ENCODE measurements at places on chromosomes 16 and 17.

- no peak for DNase-seq
These were observed 394.7 kb downstream of the SEC14L1 start for GRCh38 chr17:77535435-77535834.

DNA sequence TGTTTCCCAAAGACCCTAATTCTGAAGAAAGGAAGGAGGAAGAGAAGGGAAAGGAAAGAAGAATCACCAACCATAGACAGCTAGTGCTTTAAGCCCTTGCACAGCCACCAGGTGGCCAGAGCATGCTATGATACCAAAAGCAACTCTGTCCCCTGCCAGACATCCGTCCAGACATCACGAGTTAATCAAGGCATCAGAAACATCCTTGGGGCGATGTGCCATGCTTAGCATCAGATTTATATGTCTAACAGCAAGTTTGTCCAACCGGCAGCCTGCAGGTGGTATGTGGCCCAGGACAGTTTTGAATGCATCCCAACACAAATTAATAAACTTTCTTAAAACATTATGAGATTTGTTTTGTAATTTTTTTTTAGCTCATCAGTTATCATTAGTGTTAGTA lies 2.9 kb upstream of the CRYBA1 start:
- DNase-seq = no peak

DNA sequence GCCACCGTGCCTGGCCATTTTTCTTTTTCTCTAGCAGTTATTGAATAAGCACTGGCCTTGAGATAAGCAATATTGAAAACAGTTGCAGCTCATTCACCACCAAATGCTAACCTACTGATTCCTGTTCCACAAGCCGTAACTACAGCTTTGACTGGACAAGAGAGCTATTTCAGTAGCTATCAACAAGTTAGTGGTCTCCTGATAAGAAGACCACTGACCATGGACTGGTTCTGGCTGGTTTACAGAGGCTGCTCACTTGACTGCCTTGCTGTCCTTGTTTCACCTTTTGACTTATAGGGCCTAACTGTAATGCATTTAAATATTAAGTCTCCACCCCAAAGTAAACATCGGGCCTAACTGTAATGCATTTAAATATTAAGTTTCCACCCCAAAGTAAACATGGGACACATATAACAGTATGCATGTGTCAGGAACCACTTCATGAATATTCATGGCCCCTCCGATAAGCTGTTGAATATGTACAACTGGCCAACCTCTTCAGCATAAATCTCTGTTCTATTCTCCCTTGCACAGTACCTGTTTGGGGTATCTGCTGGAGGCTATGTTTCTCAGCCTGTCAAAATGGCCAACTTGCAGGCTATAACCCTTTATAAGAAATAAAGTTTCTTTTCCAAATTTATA lies 94.1 kb downstream of the USP32 start:
- no peak for DNase-seq

- no peak for DNase-seq
These were observed 4.6 kb downstream of the CFAP20 start for GRCh38 chr16:58124601-58124915.

DNA sequence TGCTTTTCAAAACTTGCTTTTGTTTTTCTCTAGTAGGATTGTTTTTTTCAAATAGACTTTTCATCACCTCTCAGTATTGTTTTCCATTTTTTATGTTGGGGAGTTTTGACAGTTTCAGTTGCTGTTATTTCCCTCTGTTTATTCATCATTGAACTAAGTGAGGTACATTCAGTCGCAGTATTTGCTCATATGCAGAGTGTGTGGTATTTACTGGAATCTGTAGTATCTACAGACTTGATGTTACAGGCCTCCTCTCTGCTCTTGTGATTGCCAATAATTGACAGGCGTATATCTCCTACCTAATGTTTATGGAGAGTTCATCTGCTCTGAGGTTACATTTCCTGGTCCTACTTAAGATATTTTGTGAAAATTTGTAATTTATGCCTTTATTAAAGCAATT lies 49.6 kb downstream of the COX10 start:
- DNase-seq = no peak

DNA sequence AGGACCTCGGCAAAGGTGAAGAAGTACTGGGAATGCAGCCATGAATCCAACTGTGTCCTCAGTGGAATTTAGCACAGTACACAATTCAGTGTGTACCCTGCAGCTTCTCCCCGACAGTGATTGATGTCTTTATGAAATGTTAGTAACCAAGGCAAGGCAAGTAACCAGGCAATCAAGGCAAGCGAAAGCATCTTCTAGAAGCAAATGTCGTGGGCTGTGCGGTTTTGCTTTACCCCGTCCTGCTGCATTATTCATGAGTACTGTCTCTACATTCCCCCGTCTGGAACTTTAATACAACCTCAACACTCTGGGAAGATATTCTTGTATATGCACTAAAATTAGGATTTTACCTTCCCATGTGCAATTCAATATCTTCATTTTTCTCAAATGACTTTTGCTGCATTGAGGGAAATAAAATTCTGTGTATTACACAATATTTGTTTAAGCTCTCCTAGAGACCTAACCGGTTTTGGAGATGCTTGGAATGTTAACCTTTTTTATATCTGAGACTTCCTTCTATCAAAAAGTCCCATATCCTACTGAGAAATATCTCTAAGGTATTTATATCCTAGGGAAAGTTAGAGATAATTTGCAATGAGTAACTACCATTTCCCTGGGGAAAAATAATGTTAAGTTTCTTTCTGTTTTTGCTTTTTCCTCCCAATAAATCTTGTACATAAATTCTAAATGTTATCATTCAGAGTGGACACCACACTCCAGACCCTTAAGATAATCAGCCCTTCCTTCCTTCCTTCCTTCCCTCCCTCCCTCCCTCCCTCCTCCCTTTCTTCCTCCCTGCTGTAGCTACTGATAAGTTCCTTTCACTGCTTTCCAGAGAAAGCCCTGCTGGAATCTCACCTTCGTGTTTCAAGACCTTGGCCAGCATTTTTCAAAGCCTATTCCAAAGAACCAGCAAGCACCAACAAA lies 51.9 kb upstream of the ADORA2B start:
- no peak for DNase-seq

DNA sequence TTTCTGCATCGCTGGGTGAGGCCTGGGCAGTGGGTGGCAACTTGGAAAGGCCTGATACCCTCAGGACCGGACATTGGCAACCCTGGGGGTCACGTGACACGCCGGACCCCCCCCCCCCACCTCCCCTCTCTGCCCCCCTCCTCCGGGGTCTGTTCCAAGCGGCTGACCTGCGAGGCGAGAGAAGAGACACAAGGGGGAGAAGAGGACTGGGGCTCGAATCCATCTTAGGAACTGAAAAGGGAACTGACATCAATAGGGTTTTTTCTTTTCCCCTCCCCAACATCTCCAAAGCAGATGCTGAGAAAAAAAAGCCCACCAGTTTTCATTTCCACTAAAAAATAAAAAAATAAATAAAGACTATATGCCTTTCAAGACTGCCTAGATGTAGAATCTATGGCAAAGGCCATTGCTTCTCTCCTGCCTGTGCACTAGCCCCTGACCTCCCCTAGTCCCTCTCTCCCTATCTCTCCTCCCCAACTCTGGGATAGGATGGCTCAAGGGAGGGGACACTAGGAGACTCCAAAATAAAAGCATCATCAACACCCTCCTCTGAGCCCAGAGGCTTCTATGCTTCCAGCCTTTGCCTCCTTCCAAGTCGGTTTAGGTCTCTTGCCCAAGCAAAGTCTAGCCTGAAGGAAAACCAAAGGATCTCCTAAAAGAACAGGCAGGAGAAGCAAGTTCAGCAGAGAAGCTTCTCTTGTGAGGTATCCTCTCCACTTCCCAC lies 7.7 kb upstream of the HOXB2 start:
- no peak for DNase-seq

GRCh38 chr16:10950393-10950792 lies 6.0 kb downstream of the CLEC16A start:
- no peak for DNase-seq

DNA sequence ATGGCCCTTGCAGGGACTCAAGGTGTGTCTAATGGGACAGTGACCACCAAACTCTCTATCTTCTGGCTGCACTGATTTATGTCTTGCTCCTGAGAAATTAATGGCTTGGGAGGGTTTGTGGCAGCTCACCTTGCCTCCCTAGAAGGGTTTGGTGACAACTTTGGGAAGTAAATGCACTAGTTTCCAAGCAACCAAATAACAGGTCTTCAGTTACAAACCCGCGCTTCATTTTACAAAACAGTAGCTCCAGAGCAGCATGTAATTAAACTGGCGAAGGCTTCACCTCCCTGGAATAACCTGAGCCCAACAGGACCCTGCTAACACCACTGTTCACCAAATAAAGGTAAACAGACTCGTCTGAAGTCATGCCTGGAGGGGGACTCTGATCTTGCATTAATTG lies 318.3 kb downstream of the SLC39A11 start:
- no peak for DNase-seq

DNA sequence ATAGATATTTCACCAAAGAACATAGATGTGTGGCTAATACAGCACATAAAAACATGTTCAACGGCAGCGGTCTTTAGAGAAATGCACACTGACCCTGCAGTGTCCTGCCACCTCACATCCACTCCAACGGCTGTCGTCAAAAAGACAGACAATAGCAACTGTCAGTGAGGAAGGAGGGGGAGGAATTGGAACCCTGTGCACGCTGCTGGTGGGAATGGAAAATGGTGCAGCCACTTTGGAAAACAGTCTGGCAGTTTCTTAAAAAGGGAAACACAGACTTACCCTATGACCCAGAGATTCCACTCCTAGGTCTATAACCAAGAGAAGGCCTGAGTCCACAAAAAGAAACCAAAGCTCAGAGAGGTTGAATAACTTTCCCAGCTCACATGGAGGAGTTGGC lies 7.7 kb downstream of the CEP295NL start:
- DNase-seq = no peak

GRCh38 chr16:29111421-29111820 lies 126.6 kb downstream of the LAT start:
- DNase-seq = no peak

GRCh38 chr16:19410435-19411171 lies 7.1 kb upstream of the TMC5 start:
- no peak for DNase-seq

DNA sequence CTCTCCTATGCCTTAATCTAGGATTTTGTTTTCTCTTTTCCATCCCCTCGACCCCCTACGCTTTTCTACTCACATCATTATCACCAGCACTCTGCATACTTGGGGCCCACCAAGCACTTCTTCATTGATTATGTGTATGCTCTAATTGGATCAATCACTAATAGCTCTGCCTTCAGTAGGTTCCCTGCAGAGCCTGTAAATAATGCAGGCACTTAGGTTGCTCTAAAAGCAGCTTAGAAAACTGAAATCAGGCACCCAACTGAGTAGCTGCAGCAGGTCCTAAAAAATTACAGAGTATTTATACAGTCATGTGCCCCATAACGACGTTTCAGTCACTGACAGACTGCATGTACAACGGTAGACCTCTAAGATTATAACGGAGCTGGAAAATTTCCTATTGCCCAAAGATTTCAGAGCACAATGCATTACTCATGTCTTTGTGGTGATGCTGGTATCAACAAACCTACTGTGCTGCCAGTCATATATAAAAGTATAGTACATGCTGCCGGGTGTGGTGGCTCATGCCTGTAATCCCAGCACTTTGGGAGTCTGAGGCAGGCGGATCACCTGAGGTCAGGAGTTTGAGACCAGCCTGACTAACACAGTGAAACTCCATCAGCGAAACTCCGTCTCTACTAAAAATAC lies 280.4 kb downstream of the HS3ST3B1 start:
- no peak for DNase-seq

GRCh38 chr17:27848931-27849330 lies 44.2 kb downstream of the LYRM9 start:
- DNase-seq = no peak

- DNase-seq = no peak
These were observed 2.1 kb downstream of the PIPOX start for GRCh38 chr17:29045026-29045425.

GRCh38 chr16:14420721-14421488 lies 209.2 kb downstream of the PARN start:
- DNase-seq = no peak

GRCh38 chr17:68460715-68461114 lies 3.4 kb upstream of the WIPI1 start:
- peak; percentile 62 for DNase-seq

DNA sequence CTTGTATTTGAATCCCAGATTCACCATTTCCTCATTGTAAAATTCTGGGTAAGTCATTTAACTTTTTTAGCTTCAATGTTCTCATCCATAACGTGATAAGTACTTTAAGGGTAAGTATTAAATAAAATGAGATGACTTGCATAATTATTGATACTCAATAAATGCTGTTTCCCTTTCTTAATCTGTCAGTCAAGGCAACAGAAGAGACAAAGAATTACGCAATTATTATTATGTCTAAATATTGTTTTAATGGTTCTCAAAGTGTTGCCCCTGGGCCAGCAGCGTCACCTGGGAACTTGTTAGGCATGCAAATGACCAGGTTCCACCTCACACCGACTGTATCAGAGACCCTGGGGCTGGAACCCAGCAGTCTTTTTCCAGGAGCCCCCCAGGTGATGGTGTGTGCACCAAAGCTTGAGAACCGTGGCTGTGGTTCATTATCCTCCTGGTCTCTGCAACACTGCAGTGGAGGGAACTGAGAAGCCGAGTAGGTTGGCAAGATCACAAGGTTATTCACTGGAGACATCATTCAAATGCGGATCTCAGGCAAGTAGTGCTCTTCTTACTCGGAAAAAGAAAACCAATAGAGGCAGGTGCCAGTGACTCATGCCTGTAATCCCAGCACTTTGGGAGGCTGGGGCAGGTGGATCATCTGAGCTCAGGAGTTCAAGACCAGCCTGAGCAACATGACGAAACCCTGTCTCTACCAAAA lies 43.5 kb downstream of the LYRM9 start:
- no peak for DNase-seq

GRCh38 chr17:17846003-17846402 lies 9.2 kb upstream of the SREBF1 start:
- no peak for DNase-seq

- DNase-seq = no peak
These were observed 66.1 kb downstream of the GTF3C1 start for GRCh38 chr16:27483624-27484023.

- no peak for DNase-seq
These were observed 103.8 kb downstream of the TRIM37 start for GRCh38 chr17:59002848-59003247.

DNA sequence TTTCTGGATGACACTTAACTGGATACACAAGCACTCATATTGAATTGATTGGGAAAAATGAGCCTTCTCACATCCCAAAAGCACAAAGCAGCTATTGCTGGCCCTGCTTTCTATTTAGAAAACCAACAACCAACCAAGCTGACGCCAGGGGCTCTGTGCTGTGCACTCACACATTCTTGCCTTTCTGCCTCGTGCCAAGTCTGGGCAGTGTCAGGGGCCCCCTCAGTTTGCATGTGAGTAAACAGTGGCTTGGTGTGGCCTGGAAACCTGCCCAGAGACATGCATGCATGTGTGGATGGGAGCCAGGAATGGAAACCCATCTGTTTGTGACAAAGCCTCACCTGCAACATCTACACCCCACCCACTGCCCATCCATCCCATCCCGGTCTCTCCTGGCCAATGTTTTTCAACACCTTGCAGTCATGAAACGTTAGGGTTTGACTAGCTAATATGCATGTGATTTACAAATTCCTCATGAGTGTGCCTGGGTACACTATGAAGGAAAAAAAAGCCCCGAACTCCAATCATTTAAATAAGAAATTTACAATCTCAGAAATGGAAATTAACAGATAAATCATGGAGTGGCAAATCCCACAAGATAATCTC lies 20.4 kb downstream of the MIEF2 start:
- no peak for DNase-seq
